Ammon's horn (tissue), 1 donor: ENCODE measurements at places on chromosomes 1 and 21.

DNA sequence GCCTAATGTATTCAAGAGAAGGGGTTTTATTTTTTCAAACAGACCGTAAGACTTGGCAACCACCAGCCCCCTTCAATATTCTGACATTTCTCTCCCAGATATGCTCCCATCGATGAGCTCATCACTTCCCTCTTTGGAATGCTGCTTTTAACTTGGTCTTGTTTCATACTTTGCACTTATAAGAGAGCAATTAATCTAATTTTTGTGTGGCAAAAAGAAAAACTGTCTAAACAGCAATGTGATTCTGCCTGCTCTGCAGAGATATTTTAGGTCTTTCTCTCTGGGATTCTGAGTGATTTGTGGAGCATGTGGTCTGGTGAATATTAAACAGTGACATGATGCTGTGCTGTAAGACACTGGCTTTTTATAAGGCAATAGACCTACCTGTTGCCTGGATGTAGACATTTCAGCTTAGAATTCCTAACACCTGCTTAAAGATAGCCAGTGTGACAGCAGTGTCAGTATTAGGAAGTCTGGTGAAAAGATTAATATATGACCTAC, 284.8 kb downstream of the BACH1 start:
- no peak for DNase-seq

- DNase-seq = no peak
Observed at GRCh38 chr1:193060115-193060403, 647 bp downstream of the RO60 start.

GRCh38 chr1:191629836-191630235, 528.4 kb upstream of the RGS18 start:
- DNase-seq = no peak

DNA sequence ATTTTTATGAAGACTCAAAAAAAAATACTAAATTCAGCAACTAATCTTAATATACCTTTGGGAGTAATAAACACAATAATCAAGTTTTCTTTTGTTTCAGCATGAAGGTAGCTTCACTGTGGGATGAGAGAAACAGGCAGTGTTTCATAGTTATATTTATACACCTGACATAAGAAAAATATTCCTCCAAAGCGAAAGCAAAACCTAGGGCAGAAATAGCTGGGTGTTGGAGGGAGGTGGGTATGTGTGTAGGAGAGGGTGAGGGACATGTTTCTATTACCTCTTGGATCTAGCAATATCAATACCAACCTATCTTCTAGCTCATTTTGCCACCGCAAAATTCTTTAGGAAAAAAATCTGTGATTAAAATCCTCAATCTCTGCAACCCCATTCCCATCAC, 24.9 kb upstream of the MAN1A2 start:
- no peak for DNase-seq

- no peak for DNase-seq
Observed at GRCh38 chr21:27636656-27637055, 669.8 kb upstream of the ADAMTS5 start.

- DNase-seq = no peak
Observed at GRCh38 chr1:4017636-4018365, 117.7 kb upstream of the C1orf174 start.

GRCh38 chr1:46405724-46406123, 11.6 kb downstream of the FAAH start:
- no peak for DNase-seq
